ENCODE measurements at places on chromosomes 7 and 10.

DNA sequence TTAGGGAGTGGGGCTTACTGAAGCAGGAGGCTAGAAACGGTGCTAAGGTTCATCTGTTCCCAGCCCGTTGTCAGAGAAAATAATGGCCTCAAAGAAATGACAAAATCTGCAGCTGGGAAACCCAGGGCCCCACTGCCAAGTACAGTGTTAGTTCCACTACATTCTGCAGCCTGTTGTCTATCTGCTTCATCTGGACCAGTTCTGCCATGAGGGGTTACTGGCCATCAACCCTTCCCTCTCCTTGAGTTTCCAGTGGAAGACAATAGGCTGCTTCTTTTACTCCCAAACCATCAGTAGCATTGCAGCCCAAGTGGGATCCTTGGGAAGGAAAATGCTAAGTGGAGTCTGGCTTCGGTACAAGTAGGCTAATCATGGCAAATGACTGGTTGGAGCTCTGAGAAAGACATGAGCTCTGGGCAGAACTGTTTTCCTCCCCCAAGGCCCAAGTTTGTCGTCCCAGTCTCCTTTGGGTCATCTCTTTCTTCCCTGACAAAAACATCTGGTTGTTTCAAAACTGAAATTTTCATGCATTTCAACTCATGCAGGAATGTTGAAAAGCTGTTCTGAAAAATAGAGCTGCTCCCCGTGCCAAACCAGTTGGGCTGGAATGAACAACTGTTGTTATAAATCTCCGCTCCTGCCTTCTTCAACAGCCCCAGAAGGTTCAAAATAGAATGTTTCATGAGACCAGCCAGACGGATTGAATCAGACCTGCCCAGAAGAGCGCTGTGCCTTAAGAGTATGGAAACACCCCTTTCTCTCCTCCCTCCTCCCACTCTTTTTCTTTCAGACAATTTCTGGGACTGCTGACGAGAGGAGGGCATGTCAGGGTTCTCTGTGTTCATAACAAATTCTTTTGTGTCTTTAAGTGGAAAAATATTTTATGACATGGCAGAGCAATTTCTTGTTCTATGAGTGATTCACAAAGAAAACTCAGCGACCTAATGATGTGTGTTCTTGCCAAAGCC lies 116.6 kb downstream of the RAB18 start:
- DNase-seq: no peak

- no peak for DNase-seq
These were observed 1079.3 kb upstream of the LRRTM3 start for GRCh38 chr10:65846541-65846940.

DNA sequence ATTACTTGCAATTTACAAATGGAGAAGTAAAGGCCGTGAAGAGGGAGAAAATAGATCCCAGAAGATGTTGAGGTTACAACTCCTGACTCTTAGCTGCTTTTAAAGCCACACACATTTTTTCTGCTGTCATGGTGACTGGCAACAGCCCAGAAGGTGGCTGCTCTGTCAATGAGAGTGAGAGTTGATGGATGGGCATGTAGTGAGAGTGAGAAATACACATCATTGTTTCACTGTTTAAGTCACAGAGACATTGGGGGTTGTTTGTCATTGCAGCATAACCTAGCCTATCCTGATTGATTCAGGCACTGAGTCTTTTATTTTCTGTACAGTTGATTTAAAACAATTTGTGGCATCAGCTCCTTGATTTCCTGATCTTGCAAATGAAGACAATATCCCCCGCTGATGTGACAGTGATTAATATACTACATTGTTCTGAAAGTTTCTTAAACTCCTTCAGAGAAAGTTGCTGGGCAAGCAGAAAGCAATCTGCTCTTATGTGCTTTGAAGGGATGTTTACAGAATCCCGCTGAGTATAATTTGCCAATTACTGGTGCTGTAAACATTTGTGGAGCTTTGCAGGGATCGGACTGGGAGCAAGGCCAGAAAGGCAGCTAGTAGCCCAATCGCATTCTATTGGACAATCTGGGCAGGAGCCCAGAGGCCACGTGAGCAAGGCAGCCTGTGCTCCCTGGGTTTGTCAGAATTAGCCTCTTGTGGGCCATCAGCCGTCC lies 229.6 kb downstream of the PRPF18 start:
- DNase-seq: no peak

DNA sequence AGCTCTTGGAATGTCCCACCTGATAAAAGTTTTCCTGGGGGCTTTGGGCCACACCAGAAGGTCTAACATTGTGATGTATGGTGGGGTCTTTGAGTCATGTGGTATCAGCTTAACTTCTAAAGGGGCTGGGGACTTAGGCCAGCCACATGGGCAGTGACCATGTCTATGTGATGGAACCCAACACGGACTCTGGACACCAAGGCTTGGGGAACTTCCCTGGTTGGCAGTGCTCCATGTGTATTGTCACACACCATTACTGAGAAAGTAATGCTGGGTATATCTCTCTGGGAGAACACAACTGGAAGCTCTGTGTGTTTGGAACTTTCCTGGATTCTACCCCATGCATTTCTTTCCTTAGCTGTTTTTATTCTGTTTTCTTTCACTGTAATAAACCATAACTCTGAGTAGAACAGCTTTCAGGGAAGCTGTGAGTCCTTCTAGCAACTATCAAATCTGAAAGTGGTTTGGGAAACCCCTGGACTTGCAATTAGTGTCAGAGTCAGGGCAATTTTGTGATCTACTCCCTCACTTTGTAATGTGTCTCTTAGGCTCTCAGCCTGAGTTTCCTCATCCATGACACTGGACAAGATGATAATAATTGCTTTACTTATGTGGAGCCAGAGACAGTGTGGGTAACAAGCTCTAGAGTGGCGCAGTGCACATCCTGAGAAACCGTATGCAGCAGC lies 28.4 kb upstream of the AGK start:
- no peak for DNase-seq

DNA sequence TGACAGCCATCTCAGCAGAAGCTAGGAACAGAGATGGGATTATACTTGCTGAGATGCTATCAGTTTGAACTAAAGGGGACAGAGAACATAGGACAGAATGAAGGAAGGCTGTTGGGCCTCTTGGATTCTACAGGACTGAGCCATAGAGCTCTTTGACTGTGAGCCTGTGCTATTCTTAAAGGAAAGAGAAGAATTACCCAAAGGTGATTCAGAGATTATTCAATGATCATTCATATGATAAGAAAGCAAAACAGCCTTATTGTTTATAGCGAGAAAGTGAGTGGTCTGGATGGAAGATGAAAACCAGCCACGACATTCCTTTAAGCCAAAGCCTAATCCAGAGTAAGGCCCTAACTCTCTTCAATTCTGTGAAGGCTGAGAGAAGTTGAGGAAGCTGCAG lies 69.7 kb upstream of the NEUROD6 start:
- no peak for DNase-seq

DNA sequence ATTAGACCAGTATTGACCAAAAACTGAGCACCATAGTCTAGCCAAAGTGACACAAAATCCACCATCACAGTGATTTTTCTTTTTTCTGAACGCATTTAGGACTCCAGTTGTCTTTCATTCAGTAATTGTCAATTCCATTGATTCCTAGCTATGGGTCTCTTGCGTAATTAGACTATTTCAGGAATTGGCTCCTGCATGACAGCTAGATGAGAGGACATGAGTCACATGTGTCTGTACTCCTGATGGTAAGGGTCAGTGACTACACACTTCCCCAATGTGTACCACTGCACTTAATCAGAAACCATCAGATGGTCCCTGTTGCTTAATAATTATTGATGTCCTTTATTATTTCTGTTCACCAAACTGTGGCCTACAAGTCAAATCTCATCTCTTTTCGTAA lies 469.5 kb downstream of the POM121L12 start:
- no peak for DNase-seq

- DNase-seq: no peak
These were observed 120.3 kb downstream of the PTEN start for GRCh38 chr10:87983716-87984115.

GRCh38 chr10:89588671-89589070 lies 53.3 kb upstream of the SLC16A12 start:
- no peak for DNase-seq

GRCh38 chr7:101580596-101580995 lies 48.5 kb downstream of the MYL10 start:
- DNase-seq: no peak

GRCh38 chr10:84987039-84987438 lies 658.6 kb downstream of the CCSER2 start:
- no peak for DNase-seq

DNA sequence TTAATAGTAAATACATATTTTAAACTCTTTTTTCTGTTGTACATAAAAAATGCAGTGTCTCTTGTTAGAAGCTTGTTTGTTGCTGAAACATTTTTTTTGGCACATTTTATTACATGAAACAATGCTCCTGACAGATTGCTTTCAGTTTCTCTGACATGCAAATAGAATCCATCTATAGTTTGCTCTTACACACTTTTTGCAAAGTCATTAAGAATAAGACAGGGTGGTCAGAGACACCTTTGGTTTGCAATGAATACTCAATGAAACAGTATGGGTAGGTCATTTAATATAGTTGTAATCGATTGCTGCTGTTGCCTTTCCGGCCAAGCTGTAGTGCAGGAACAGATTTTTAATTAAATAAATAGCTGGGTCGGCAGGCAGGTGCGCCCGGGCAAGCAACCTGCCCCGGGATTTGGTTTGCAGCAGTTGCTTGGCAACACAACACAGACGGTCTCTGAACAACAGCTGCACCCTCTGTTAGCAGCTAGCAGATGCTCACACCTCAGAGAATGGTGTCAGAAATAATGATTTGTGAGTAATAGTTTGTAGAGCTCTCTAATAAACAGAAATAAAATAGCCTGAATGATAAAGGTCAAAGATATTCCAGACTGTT lies 115.7 kb upstream of the CACNA2D1 start:
- DNase-seq: no peak

- no peak for DNase-seq
These were observed 84.8 kb downstream of the ETV1 start for GRCh38 chr7:13904689-13905088.

DNA sequence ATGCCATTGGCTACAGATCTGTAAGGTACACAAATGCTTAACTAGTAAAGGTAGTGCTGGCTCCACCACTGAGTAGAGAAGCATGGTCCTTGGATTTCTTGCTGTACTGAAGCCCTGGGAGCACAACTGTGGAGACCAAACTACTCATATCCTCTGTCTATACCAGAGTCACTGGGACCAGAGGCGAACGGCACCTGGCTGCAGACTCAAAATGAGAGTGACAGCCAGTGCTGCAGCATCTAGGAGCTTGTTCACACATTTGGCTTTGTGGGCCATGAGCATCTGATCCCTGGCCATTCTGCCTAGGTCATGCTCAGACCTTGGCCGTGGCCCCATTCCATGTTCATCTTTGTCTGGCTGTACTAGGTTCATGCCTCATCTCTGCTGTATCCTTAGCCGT lies 31.9 kb downstream of the LRRC18 start:
- no peak for DNase-seq

- no peak for DNase-seq
These were observed 634.7 kb downstream of the ARL4A start for GRCh38 chr7:13322126-13322525.

- no peak for DNase-seq
These were observed 48.4 kb downstream of the BRI3 start for GRCh38 chr7:98329791-98330373.

DNA sequence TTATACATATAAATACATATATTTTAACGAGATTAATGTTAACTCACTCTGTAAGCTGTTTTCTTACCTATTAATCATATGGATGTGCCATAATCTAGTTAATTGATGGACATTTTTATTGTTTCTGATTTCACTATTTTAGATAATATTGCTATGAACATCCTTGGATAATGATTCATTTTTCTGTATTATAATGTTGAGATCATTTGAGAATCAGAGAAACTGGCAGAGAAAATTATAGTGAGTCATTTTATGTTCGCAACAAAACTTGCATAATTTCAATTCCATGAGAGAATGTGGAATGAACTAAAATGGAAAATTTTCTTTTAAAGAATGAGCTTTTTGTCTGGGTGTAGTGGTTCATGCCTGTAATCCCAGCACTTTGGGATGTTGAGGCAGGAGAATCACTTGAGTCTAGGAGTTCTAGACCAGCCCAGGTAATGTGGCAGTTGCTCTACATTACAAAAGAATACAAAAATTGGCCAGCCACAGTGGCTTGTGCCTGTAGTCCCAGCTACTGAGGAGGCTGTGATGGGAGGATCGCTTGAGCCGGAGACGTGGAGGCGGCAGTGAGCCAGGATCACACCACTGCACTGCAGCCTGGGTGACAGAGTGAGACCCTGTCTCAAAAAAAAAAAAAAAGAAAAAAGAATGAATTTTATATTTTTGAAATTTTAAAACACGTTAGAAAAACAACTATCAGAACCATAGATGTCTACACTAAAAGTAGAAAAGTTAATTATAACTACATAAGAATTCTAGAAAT lies 40.5 kb downstream of the PAPSS2 start:
- no peak for DNase-seq

GRCh38 chr7:128951296-128951695 lies 13.6 kb downstream of the IRF5 start:
- no peak for DNase-seq

Data from CD4-positive, alpha-beta T cell treated with Interleukin-1 beta for 1 hour (primary cell).